Anterior cingulate cortex (tissue), 58 donors: ENCODE measurements at places on chromosomes 13 and 19.

DNA sequence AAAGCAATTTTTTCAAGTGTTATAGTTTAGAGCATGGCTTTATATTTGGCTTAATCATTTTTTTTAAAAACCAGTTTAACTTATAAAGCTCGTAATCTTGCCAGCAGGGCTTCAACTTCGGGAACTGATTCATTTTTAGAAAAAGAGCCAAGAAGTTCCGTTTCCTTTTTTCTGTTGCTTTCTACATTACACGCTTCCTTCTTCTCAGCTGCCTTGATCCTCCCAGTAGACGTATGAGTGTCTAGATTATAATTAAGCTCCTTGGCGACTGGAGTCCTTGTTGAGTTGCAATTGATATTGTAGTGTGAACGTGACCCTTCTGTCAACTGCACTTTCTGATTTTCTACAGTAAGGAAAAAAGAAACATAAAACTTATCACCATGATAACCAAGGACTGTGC, 497.2 kb downstream of the DIAPH3 start:
- no peak for DNase-seq

GRCh38 chr19:53958823-53959757, 3.6 kb upstream of the CACNG8 start:
- no peak for DNase-seq

GRCh38 chr13:40407567-40407966, 258.9 kb downstream of the FOXO1 start:
- DNase-seq: no peak

DNA sequence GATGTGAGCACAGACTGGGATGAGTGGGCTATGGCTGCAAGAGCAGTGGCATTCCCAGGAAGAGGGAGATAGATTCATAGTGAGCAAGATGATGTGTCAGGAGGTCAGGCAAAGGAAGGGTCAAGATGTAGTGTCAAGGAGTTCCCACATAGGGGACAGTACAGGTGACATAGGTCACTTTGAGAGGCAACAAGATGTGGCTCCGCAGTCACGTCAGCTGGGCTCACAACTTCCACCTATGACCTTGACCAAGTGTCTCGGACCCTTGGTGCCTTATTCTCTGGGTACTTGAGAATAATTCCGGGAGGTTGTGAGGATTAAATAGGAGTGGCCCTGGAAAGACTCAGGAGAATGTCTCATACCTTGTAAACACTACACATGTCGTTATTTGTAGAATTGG, 10.5 kb downstream of the ZNF317 start:
- DNase-seq: no peak
